Mesenchymal stem cell (in vitro differentiated cells and primary cell): ENCODE measurements at places on chromosomes 5 and 9.

- no peak for DNase-seq
Observed at GRCh38 chr5:90153031-90153430, 256.5 kb downstream of the CETN3 start.

DNA sequence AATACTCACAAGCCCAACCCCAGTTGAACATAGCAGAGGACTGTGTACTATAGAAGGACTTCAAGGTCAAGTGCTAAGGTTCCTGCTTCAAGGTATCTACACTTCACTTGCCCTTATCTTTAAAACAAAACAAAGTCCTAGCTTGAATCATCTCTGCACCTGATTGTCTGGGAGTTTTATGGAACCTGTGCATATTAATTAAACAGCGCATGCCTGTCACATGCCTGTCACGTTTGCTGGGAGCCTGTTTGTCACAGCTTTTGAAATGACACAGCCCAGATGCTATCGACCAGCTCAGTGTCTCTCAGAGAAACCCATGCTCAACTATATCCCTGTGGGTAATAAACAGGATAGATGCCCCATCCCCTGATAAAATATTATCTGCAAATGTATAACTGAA, 476.0 kb downstream of the ZSWIM6 start:
- DNase-seq: no peak

GRCh38 chr9:29644514-29644913, 2071.2 kb upstream of the C9orf72 start:
- DNase-seq: no peak

DNA sequence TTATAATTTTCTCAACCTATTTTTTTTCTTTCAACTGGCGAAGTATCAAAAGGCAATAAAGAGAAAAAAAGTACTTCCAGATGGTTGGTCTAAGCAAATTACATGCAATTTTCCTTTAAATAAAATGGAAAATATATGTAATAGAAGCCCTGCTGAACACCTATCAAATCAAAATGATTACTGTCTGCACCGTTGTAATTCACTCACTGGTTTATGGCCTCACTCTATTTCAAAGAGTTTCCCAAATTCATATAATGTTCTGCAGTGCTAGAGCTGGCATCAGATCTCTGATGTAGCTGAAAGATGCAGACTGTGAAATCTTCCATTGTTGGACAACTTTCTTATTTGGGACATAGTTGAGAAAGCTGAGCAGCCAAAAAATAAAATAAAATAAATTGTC, 130.3 kb downstream of the SEMA5A start:
- DNase-seq: no peak

DNA sequence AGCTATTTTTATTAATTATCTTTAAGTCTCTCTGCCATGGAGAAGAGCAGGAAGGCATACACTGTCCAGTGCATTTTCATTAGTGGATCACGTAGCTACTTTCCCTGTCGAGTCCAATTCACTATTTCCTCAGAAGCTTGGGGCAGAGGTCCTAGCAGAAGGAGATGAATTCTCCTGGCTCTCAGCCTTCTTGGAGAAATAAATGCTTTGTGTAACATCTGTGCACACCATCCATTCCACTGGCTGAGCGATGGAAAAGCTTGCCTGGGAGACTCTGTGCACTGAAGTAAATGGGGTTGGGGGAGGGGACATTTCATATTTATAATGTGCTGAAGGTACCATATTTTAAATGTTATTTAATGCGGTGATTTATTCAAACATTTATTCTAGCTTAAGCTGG, 23.4 kb downstream of the PROP1 start:
- no peak for DNase-seq

- peak; percentile 68 for DNase-seq
Observed at GRCh38 chr5:73437101-73437776, 11.3 kb downstream of the FOXD1 start.

DNA sequence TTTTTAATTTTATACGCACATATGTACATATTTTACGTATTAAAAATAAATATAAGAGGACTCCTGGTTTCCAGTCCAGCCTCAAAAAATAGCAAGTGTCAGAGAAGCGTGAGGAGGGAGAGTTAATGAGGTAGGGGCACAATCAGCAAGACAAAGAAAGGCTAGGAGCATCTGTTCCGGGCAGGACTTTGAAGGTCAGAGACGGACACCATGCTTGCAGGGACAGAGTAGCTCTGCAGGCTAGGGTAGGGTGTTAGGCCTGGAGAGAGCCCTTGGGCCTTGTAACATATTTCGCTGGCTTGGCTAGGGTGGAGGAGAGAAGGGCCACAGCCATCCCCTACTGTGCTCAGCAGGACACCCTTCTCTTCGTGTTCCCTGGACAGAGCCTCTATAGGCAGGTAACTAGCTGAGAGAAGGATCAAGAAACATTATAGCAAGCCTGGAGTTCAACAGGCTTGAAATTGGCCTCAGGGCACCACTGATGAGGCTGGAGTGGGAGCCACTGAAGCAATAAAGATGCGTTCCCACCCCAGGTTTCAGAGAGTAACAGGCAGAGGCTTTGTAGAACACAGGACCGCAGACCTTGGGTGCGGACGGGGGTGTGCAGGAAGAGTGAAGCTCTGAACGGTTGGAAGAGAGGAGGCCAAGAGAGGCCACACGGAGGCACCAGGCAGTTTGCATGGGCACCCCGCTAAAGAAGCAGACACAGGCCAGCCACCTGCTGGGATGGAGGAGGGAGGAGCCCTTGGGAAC, 9.7 kb upstream of the IPPK start:
- DNase-seq: no peak

DNA sequence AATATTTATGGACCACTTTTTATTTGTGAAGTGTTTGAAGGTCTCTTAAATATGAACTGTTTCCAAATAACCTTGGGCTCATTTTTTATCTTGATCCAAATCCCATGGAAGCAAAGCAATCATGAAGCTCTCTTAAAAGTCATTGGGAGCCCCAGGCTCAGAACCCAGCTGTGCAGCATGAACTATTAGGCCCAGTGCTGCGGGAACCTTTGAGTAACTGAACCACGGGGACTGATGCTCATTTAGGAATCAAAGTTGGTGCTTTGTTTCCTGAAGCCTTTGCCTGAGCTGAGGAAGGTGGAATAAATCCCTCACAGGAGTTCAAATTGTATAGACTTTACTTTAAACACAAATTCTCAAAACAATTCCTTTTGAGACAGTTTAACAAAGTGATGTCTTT, 27.8 kb downstream of the MAT2B start:
- DNase-seq: no peak

DNA sequence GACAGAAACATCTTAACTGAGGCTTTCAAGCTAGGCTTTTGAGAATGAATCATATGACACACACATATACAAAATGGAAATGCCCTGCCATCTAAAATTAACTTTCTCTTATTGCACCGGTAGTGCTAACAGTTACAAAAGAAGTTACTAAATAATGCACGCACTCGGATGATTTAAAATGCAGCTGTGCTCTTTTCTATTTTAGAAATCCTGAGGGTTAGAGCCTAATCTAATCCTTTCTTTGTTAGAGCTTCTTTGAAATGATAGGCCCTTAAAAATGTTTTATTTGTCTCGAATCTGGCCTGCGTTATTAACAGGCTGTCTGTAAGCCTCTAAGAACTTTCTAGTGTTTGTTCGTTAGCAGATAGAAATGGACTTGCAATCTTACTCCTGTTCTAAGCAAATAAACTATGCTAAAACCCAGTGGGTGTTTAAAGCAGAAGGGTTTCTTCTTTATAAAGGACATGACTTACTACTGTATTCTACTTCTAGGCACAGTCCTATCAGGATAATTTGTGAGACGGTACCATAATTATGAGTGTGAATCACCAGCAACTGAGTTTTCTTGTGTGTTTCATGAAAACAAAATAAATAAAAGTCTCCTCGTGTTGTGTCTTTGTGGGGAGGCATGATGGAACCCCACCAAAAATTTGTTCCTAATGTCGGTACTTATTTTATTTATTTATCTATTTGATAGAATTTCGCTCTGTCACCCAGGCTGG, 69.2 kb upstream of the MYO10 start:
- no peak for DNase-seq

GRCh38 chr9:137891588-137892423, 14.2 kb downstream of the CACNA1B start:
- DNase-seq: no peak

GRCh38 chr5:141567513-141568117, 51.2 kb downstream of the DIAPH1 start:
- DNase-seq: peak; percentile 37

- peak; percentile 32 for DNase-seq
Observed at GRCh38 chr9:82223442-82223841, 234.9 kb downstream of the SPATA31D1 start.

GRCh38 chr9:124019771-124020519, 8.4 kb downstream of the LHX2 start:
- no peak for DNase-seq

DNA sequence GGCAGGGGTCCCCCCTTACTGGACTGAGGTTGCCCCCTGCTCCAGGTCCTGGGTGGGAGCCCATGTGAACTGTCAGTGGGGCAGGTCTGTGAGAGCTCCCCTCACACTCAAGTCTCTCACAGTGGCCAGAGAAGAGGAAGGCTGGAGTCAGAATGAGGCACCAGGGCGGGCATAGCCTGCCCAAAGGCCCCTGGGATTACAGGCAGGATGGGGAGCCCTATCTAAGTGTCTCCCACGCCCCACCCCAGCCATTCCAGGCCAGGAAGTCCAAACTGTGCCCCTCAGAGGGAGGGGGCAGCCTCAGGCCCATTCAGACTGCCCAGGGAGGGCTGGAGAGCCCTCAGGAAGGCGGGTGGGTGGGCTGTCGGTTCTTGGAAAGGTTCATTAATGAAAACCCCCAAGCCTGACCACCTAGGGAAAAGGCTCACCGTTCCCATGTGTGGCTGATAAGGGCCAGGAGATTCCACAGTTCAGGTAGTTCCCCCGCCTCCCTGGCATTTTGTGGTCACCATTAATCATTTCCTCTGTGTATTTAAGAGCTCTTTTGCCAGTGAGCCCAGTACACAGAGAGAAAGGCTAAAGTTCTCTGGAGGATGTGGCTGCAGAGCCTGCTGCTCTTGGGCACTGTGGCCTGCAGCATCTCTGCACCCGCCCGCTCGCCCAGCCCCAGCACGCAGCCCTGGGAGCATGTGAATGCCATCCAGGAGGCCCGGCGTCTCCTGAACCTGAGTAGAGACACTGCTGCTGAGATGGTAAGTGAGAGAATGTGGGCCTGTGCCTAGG, at the start of gene CSF2:
Gene CSF2, plus strand, starts transcription at position 559 of the 783 bp plus-strand sequence. Its CDS starts 35 bp downstream, at position 594.
- DNase-seq: peak; percentile 6

DNA sequence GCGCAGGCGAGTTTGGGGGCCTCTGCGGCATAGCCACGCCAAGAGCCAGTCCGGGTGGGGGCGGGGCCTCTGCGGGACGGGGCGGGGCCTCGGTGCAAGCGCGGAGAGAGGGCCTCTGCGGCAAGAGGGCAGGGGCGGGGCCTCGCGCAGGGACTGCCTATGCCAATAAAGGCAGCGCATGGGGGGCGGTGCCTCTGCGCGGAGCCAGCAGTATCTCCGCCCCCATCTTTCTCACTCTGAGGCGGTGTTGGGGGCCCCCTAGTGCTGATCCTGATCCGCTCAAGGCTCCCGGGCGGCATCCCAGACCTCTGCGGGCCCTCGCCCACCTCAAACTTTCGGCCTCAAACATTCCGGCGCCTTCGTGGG, 9.2 kb upstream of the GPRIN1 start:
- DNase-seq: peak; percentile 82

DNA sequence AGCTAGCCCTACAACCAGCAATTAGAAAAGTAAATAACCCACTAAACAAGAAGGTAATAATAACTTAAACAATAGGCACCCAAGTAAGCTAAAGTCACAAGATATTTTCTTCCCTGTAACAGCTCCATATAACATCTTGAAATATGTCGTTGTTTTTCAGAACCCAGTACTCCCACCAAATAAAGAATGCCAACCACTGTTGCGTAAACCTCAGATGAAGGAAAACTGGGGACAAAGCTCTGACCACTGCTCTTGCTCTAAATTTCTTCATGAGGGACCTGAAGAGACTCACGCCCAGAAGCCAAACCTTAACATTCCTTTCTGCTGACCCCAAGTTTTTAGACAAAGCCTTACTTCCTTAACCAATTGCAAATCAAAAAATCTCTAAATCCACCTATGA, 267.7 kb upstream of the GAS1 start:
- no peak for DNase-seq

- no peak for DNase-seq
Observed at GRCh38 chr9:117926031-117926658, 221.9 kb downstream of the TLR4 start.

GRCh38 chr9:124716808-124717207, 54.3 kb downstream of the NR6A1 start:
- DNase-seq: no peak

- peak; percentile 49 for DNase-seq
Observed at GRCh38 chr9:99416007-99416406, 193.9 kb downstream of the SEC61B start.

DNA sequence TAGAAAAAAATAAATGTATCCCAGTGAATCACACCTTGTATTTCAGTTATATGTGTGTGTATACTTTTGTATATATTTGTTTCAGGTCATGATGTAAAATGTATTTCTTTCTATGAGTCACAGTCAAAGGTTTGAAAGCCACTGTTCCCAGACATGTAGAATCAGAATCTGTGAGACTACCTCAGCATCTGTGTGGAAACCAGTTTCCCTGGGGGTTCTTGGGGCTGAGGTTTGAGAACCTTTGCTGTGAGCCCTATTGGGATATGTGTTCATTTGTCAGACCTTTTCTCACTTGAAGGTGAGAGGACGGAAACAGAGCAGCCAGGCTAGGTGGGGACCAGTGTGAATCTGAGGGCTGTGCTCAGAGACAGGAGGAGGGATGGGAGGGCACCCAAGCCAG, 78.7 kb upstream of the SAP30L start:
- DNase-seq: peak; percentile 68

- peak; percentile 69 for DNase-seq
Observed at GRCh38 chr5:756865-757345, 27.6 kb downstream of the ZDHHC11B start.

DNA sequence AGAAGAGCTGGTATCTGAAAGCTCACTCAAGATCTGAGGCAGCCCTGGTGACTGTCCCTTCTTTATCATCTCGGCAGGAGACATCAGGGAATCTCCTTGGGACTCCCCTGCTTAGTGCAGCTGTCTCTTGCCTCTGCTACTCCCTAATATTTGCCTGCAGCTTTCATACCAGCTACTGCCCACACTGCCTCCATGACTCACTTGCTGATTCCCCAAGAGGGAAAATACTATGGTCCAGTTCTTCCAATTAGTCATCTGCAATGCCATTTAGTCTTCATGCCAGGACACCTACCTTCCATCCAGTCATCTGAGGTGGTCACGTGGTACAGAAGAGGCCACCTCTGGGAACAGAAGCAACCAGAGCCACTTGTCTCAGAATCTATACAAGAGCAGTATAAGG, 270.8 kb downstream of the NTRK2 start:
- DNase-seq: no peak

- no peak for DNase-seq
Observed at GRCh38 chr5:139915266-139915665, 119.7 kb downstream of the PSD2 start.

GRCh38 chr9:135330685-135331590, 148.6 kb upstream of the PPP1R26 start:
- DNase-seq: no peak

GRCh38 chr9:130327781-130328348, 62.3 kb downstream of the HMCN2 start:
- DNase-seq: peak; percentile 64

DNA sequence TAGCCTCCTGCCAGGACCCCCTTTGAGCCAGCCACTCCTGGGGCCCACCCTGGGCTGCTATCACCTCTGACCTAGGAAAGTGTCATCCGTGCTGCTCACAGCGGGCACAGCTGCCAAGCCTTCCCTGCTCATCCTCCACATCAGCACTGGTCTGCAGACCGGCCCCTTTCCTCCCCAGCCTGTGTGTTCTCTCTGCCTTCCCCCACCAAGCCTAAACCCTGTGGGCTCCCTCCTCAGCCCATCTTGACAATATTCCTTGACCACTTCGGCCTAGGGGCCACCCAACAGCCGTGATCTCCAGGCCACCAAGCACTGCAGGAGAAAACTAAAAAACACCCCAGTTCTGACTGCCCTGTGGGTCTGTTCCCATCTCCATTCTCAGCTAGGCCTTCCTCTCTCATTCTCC, 135.1 kb downstream of the DAB2IP start:
- no peak for DNase-seq
